ENCODE measurements at places on chromosomes 7 and 10.

GRCh38 chr10:76001461-76001860, 570.0 kb downstream of the LRMDA start:
- no peak for DNase-seq

- DNase-seq = no peak
Measured at GRCh38 chr10:15684768-15685167, 35.0 kb downstream of the ITGA8 start.

GRCh38 chr7:149598721-149599308, 101.2 kb upstream of the ZNF746 start:
- DNase-seq = peak; percentile 39

- no peak for DNase-seq
Measured at GRCh38 chr7:157753713-157754415, 417.1 kb downstream of the DNAJB6 start.

DNA sequence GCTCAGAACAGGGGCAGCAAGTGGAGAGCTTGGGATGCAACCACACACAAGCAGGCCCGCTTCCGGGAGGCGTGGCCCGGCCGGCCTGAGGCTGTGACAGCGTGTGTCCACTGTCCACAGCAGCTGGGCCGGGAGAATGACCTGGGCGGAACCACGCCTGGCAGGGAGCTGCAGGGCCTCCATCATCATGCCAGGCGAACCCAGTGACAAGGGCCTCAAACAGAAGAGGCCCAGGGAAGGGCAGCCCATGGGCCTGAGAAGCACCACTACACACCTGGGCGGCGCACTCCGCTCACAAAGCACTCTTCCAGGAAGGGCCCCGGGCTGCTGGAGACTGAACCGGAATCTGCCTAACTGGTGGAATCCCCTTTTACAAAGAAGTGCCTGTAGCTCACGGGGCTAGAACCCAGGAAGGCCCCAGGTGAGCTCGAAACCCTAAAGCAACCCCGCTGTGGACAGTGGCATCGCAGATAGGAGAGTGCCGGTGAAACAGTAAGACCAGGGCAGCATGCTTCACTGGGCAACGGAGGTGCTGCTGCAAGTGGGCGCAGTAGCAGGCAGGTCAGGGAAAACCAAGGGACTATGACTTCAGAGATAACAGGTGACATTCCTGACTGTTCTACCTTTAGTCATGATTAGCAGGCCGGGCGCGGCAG, 66.0 kb downstream of the MAD1L1 start:
- no peak for DNase-seq

- DNase-seq = no peak
Measured at GRCh38 chr10:70281609-70282008, 2.2 kb downstream of the NPFFR1 start.

GRCh38 chr7:26760501-26760900, 103.9 kb downstream of the SKAP2 start:
- DNase-seq = no peak

DNA sequence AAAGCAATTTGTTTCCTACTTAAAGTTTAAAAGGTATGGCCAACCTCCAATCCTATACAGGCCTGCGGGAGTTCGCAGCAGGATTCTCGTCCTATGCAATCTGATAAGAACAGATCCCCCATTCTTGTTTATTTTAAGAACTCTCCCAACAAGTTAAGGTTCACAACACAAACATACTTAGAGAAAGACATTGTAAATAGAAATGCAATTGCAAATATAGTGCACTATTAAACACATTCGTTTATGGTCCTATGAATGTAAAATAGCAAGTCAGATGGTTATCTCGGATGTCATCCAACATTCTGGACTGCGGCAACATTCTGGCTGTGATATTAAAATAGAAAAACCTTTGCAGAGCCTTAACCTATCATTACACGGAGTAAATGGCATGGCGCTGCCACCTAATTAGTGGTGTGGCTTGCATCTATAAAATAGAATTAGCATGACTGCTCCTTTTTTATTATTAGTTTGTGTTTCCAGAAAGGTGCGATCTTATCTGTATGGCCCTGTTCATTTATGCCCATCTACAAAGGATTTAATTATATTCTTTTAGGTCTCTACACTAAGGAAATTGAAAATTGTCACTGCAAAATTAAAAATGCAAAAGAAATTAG, 37.0 kb downstream of the BEND7 start:
- DNase-seq = no peak

DNA sequence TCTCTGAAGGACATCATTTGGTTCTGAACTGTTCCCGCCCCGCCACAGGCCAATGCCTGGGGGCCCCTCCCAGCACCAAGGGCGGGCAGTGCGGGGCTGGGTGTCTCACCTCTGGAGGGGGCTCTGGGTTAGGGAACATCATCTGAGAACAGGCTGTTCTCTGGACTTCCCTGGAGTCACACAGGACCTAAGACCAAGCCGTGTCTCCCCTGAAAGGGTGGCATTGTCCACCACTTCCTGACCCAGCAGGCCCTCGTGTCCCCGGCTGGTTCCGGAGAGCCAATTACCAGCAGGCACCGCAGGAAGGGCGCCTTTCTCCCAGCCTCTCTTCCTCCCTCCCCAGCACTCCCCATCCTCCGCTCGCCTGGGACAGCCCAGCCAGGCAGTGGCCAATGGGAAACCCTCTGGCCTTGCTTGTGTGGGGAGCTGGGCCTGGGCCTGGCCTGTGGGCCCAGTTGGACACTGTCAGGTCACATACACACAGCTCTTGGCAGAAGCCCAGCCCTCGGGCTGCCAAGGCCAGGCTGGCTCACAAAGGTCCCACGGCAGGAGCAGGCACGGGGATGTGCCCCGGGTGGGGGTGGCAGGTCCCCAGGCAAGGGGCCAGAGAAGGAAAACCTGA, 119.5 kb downstream of the SPDYE5 start:
- DNase-seq = peak; percentile 46

DNA sequence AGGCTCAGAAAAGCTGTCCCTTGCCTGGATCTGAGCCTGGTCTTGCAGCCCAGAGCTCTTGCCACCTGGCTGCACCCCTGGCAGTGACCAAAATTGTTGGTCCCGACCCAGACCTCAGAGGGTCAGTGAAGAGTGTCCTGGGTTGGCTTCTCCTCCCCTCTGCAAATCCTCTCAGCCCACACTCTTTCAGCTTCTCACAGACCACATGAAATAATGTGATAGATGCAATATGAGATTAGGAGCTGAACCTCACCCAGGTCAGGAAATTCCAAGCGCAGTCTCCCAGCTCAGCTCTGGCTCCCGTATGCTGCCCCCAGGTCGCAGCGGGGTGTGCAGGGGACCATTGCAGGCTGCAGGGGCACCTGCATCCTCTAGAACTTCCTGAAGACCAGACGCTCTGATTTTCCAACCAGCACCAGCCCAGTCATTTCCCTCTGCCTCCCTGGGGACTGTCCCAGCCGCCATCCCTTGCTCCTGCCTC, 19.6 kb upstream of the RET start:
- no peak for DNase-seq

- peak; percentile 93 for DNase-seq
Measured at GRCh38 chr7:82049891-82050533, 280.2 kb upstream of the HGF start.

- peak; percentile 82 for DNase-seq
Measured at GRCh38 chr7:149495785-149496641, 1.6 kb downstream of the ZNF746 start.

DNA sequence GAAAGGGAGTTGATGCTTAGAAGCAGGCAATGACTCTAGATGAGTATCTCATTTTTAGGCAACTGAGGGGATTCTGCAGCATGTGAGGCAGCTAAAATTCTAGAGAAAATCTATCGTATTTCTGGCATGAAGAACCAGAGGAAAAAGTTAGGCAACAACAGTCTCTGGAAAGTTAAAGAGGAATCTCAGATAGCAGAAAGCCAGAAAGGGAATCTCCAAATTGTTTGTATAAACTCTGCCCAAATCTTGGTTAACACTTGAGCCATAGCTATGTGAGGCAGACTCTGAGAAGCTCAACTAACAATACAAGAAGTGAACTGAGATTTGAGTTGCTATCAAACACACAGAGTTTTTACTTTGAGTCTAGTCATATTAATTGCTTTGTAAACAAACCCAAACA, 215.8 kb upstream of the FZD8 start:
- no peak for DNase-seq

GRCh38 chr10:127999297-128000129, 92.6 kb downstream of the PTPRE start:
- no peak for DNase-seq

DNA sequence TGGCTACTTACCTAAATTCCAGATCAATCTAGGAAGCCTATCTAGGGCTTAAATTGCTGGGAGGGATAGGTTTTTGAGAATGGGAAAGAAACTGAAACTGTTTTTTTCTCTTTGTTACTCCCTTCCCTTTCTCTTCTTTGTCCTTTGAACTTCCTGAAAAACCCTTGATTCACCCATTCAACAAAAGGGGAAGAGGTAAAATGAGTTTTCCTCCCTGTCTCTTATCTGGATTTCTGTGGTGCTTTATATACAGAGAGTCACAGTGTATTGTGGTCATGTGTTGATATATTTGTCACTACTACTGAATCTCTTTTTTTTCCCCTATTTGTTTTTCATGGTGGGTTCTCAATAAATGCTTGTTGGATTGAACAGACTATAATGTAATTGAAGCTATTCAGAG, 19.8 kb upstream of the NUP205 start:
- no peak for DNase-seq

GRCh38 chr10:129025787-129026186, 441.3 kb upstream of the MGMT start:
- DNase-seq = no peak

GRCh38 chr10:112374724-112375541, 1.0 kb downstream of the ACSL5 start:
- DNase-seq = peak; percentile 11

DNA sequence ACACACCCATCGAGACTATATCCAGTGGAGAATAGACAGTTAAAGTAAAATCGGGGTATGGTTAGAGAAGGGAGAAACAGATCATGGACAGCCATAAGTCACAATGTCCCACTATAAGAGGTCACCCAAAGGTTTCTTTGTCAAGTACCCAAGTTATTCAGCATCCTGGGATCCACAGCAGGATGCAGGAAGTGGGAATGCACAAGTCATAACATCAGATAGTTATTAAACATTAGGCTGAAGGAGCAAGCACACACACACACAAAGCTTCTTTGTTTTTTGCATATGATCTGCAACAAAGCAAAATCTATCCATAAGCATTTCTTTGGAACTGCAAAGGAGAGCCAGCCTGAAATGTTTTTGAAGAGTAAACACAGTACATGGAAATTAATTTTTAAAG, 111.6 kb downstream of the NOC3L start:
- DNase-seq = no peak

DNA sequence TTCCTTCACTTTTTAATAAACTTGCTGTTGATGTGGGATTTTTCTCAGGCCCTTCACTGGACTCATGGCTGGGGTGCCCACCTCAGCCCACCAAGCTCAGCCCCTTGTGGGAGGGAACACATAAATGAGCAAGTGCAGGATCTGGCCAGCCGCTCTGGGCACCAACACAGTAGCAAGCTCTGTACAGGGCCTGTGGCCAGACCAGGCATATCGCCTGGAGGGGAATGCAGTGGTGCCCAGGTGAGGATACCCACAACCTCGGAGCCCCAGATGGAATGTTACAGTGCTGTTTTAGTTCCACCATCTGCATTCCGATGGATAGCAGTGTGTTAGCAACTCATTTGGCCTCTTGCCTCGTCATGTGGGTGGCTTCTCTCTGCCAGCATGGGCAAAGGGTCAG, 234.6 kb downstream of the PPP1R3A start:
- no peak for DNase-seq

GRCh38 chr10:3948843-3949242, 163.8 kb upstream of the KLF6 start:
- DNase-seq = peak; percentile 32

GRCh38 chr7:24049296-24049695, 234.7 kb upstream of the NPY start:
- DNase-seq = no peak

GRCh38 chr10:26881600-26882331, 21.0 kb upstream of the ABI1 start:
- peak; percentile 66 for DNase-seq

DNA sequence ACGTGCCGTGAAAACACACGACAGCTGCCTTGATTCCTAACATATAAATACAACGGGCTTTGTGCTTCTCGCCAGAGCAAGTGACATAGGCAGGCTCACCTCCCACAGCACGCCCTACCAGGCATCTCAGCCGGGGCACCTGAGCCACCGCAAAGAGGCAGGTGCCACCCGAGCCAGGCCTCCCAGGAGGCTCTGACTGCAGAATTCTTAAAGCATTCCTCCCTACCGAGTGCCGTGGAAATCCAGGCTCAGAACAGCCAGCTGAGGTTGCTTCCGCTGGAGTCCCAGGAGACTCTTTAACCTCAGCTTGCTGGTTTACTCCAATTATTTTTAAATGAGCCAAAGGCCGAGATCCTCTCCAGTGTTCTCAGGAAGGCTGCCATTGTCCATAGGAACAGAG, 206.5 kb downstream of the USP6NL start:
- DNase-seq = peak; percentile 65

DNA sequence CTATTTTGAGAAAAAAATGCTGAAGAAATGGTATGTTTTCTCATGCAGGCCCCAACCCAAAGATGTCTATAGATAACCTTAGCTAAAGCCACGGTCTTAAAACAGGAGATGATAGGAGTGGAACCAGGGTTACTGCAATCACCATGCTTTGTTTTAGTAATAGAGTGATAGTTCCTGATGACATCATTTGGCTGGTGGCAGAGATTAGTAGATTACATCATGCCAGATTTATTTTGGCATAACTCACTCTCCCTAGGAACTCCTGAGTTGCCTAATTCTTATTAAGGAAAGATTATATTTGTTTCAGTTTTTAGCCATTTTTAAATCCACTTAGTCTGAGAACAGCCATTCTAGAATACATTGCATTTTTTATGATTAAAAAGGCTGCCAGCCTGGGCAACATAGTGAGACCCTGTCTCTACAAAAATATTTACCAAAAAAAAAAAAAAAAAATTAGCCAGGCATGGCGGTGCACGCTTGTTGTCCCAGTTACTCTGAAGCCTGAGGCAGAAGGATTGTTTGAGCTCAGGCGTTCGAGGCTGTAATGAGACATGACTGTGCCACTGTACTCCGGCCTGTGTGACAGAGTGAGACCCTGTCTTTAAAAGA, 17.8 kb downstream of the ENO4 start:
- peak; percentile 18 for DNase-seq

DNA sequence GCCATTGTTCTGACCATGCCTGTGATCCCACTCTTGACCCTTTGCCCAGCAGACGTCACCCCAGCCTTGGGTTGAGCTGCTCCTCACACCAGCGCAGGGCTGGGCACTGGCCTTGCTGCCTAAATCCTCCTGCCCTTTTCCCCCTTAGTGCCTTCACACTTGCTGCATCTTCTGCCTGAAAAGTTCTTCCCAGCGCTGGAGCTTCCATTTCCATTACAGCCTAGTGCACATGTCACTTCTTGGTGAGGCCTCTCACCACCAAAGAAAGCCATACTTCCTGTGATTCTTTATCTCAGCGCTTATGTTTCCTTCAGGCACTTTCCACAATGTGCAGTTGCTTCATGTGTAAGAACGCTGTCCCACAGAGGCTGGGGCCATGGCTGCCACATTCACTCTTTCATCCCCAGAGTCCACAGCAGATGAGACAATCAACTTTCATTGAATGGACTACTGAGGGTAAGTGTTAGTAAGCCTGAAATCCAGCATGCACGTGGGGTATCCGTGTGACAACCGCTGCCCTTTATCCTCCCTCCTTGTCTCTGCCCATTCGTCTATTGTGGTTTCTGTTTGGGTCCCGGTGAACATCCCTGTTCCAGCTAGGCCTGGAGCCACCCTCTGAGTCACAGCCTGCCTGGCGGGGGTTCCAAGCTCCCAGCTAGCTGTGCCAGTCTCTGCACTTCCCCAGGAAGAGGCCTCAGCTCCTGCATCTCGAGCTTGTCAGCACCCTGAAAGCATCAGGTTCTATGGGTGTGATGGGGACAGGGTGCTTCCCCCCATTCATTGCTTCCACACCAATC, 37.3 kb downstream of the ADRA2A start:
- DNase-seq = peak; percentile 52

Data from LHCN-M2 (cell line).